ENCODE measurements at places on chromosomes 2 and 18. TPM values are rescaled to one million over a fixed set of nuclear protein-coding genes. Genes with fewer than 3 reads are reported as not detected.

DNA sequence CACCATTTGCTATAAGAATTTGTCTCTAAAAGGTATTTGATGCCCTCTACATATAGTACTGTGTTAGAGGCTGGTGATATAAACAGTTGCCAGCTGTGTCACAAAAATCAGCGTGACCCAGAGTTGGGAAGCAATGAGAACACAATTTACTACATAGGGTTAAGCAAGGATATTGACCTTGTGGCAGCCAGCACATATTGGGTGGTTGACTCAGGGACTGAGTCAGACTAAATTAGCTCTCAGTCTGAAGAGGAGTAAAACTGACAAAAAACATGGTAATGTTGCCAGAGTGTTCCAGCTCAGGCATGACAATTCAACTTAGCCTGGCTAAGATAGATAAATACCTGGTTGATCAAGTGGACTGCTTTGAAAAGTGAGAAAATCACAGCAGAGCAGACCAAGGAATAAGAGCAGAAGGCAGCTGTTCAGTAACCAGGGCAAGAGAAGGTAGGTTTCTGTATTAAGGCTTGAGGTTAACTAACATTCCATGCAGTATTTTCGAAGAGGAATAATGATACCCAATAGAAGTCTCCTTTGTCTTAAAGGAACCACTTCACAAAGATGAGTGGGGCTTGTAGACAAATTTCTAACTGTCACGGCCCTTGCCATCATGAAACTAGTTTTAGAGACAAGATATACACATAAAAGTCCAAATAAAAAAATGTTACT, 108.2 kb upstream of the ERBB4 start:
- no peak for DNase-seq

DNA sequence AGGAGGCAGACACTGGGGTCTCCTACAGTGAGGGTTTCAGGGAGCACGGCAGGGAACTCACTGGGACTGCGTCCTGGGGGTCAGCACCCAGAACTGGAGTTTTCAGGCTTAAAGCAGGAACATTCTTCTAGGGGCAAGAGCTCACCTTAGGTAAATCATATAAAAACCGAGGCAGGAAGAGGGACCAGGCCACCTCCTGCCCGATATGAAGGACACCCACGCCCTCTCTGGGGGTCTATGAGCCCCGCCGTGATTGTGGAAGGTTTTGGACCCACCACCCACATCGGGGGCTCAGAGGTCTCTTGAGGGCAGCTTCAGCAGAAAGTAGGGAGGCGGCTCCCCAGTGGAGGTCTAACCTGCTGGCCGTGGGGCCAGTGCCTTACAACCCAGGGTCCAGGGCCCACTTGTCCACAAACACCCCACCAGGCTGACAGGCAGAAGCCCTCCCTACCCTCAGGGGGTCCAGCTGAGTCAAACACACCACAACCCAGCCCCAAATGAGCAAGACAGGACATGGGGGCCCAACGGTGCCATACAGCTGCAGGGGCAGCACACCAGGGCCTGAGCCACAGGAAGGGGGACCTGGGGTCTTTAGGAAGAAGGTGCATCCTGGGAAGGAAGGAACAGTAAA, 25.3 kb downstream of the CROCC2 start:
- no peak for DNase-seq

- no peak for DNase-seq
These were observed 13.7 kb upstream of the GAL3ST2 start for GRCh38 chr2:241762933-241763369.

- no peak for DNase-seq
These were observed 4.8 kb upstream of the ACVR1 start for GRCh38 chr2:157880927-157881326.

Gene MOGAT1
- 0.18 TPM for total RNA-seq

Gene BCL11A
- 0.21 TPM for total RNA-seq

Gene OTOS
- total RNA-seq: not detected

- no peak for DNase-seq
These were observed 269.0 kb downstream of the TFCP2L1 start for GRCh38 chr2:121015971-121016485.

Gene NOL4
- not detected for total RNA-seq

- no peak for DNase-seq
These were observed 4.3 kb upstream of the NEUROD1 start for GRCh38 chr2:181684454-181685149.

DNA sequence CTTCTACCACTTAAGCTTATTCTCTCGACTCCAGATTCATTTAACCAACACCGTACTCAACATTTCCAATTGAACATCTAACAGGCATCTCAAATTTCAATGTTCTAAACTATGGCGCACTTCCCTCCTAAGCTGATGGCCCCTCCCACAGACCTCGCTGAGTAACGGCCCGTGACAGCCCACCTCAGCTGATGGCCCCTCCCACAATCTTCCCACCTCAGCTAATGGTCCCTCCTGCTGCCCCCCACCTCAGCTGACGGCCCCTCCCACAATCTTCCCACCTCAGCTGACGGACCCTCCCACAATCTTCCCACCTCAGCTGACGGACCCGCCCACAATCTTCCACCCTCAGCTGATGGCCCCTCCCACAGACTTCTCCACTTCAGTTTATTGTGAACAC, 57.1 kb upstream of the TSPYL6 start:
- DNase-seq: no peak

Gene ABCB11
- total RNA-seq: not detected

GRCh38 chr2:121205321-121205942, 79.6 kb downstream of the TFCP2L1 start:
- DNase-seq: no peak

DNA sequence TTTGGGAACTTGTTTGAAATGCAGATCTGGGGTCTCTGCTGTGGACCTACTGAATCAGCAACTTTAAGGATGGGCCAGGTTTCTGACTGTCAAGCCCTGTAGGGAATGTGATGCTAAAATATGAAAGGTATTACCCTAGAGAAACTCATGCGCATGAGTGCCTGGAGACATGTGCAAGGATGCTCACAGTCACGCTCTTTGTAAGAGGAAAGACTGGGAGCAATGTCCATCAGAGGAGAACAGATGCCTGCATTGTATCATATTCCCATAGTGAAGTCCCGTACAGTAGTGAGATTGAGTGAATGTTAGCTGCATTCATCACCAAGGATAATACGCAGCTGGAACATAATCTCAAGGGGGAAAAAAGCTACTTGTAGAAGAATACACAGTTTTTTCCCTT, 14.1 kb downstream of the ZNF407 start:
- no peak for DNase-seq

GRCh38 chr2:160816916-160817499, 323.4 kb upstream of the RBMS1 start:
- no peak for DNase-seq

DNA sequence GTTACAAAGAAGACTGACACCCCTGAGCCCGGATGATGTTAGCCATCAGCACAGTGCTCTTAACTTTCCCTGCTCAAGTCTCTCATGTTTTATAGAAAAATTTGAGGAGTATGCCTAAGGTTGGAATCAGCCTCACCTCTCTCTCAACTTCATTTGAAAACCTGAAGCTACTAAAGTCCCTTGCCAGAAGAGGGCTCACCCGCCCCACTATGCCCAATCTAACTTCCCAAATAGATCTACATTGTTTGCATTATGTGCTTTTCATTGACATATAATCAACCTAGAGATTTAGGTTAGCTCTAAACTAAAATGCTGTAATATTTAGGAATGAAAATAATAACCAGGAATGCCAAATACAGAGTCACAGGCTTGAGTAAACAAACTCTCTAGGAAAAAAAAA, 305.4 kb downstream of the NCKAP5 start:
- DNase-seq: no peak

DNA sequence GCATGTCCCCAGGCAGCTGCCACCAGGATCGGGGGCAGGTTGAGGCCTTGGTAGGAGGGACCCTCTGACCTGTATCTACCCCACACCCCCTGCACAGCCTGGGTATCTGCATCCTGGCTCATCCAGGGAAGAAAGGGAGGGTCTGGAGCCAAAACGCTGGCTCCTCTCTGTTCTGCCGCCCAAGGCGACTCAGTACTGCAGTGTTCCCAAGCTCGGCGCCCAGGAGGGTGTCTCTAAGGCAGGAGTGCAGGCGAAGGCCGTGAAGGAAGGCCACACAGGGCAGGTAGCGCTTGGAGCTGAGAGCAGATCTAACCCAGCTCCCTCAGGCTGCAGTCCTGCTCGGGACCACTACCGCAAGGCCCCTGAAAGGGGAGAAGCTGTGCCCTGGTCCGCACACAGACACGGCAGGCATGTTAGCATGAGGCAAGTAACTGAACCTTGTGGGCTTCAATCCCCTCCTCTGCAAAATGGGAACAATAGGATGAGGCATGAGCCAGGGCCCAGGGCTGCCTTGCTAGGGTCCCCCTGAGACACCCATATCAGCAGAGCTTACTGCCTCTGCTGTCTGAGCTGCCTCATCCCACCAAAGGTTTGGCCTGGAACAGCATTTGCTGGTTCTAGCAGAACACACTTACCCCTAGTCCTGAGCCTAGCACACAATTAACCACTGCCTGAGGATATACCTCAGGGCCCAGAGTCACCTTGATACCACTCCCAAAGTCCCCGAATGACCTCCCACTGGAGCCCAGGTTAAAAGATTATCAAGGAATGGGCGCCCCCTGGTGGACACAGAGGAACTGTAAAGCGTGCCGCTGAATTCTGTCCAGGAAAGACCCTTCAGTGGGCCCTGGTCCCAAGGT, 6.5 kb downstream of the PTMA start:
- peak; percentile 70 for DNase-seq

- DNase-seq: no peak
These were observed 29.6 kb downstream of the SH3BP4 start for GRCh38 chr2:234981197-234982095.
